ENCODE measurements at places on chromosomes 4 and X.

- no peak for DNase-seq
Measured at GRCh38 chrX:20060961-20061748, 55.6 kb downstream of the MAP7D2 start.

DNA sequence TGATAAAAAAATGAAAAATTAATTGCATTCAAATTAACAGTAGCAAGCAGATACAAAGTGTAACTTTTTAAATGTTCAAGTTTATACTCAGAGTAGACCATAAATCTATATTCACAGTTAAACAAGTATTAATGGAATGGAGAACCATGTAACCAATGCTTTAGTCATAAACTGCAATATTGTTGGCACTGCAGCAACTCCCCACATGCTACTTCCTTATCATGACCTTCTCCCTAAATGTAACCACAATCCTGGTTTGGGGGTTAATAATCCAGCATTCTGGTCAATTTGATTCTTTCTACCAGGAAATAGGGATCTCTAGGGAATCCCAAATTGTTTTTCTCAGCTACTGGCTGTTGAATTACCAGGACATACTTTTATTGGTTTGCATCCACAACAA, 223.9 kb upstream of the DCAF8L1 start:
- no peak for DNase-seq

- DNase-seq: no peak
Measured at GRCh38 chr4:113560579-113560978, 201.0 kb downstream of the CAMK2D start.

DNA sequence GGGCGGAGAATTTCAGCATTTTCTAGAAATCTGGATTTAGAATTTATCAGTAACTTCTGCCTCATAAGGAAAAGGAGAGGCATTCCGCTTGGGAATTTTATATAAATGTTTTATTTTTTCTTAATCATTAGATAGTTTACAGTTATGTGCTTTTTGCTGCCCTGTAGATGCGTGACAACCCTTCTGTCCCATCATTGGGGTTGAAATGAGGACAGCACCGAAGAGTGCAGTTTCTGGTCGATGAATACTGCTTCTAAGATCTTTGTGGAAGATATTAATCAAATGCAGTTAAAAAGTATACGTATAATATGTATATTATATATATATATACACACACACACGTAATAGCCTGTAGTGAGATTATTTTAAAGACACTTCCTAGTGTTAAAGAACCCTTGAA, 1.5 kb downstream of the RBPJ start:
- no peak for DNase-seq

DNA sequence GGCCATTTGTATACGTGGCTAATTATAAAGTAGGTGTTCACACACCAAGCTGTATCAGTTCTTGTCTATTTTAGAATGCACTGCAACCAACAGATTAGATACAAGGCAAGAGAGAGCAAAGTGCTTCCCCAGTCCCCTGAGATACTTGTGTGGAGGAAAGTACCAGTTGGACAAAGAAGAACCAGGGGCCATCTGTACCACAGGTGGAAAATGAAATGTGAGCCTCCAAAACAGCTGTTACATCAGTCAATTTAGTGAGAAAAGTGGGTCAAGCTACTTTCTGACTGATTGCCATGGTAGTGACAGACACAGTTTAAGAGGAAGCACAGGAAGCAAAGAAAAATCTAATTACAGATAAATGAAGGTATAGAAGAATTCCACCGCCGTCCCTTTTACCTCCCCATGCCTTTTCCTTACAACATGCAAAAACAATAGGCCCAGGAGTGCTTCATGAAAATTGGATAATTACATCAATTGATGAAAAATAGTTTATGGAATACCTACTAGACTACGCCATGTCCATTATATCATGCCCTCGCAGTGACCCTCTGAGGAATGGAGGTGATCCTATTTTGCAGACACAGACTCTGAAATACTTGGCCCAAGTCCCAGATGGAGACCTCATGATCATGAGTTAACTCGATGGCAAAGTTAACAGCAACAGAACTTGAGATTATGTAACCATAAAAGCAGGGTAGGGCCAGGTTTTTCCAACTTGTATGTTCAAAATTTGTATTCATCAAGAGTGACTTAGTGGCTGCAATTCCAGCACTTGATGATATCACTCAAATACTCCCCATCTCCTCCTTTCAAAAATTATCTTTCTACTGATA, 15.8 kb downstream of the SMPX start:
- no peak for DNase-seq

- no peak for DNase-seq
Measured at GRCh38 chrX:56728752-56729151, 291 bp upstream of the NBDY start.

- DNase-seq: no peak
Measured at GRCh38 chr4:80484712-80485111, 149.2 kb downstream of the CFAP299 start.

- no peak for DNase-seq
Measured at GRCh38 chr4:48762408-48762807, 17.7 kb downstream of the FRYL start.

- DNase-seq: no peak
Measured at GRCh38 chr4:153466949-153467896, 1.1 kb downstream of the TMEM131L start.

DNA sequence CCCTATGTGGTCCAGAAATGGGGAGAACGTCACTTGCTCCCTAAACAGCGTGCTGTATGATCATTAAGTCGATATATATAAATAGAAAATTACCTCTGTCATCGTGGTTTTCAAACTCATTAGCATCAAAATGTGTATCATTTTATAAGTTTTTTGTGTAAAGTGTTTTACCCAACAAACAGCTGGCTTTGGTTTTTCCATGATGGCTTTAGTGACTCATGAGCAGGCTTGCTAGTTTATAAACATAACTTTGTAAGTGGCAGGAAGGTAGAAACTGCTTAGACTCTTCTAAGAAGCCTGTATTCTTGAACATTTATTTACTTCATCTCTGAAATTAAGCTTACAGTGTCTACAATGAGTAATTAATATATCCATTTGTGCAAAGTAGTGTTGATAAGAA, 108.4 kb upstream of the DIPK2B start:
- no peak for DNase-seq

DNA sequence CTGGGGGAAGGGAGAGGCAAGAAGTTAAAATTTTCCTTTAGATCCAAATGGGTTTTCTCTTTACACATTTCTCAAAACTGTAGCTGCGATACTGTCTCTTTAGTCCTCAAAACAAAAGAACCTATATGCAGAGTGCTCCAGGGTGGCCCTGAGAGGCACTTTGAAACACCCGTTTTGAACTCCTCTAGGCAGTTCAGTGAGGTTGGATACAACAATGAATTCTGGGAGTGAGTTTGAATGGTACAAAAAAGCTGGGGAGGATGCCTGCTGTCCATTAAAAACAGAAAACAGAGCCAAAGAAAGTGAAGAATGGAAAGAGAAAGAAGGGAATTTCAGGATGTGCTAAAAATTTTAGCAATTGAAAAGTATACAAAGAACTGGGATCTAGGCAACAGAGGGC, 23.1 kb downstream of the ENOX2 start:
- no peak for DNase-seq

GRCh38 chrX:45750639-45751038, 550.0 kb upstream of the DIPK2B start:
- no peak for DNase-seq

- DNase-seq: peak; percentile 8
Measured at GRCh38 chr4:146916479-146917076, 29.1 kb downstream of the TTC29 start.

DNA sequence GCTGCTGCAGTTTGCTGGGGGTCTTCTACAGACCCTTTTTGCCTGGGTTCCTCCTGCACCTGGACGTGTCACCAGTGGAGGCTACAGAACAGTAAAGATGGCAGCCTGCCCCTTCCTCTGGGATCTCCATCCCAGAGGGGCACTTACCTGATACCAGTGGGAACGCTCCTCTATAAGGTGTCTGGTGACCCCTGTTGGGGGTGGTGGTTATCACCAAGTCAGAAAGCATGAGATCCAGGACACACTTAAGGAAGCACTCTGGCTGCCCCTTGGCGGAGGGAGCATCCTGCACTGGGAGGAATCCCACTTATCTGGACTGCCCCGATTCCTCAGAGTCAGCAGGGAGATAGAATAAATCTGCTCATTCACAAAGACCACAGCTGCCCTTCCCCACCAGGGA, 218.9 kb upstream of the GALNTL6 start:
- no peak for DNase-seq

DNA sequence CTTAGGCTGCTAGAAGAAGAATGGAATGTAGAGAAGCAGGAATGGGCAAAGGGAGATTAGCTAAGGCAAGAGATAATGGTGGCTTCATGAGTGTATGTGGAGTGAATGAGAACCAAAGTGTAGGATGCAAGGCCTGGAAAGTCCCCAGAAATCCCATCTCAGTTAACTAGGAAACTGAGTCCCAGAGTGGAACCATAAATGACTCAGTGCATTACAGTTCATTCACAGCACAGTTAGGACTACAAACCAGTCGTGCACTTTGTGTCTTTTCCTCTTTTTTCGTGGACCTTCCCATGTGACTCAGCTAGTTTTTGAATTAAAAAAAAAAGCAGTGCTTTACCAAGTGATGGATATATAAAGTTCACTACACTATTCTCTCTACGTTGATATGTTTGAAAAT, 27.7 kb upstream of the REST start:
- DNase-seq: no peak

GRCh38 chr4:91997045-91997444, 306.7 kb upstream of the GRID2 start:
- DNase-seq: no peak

- no peak for DNase-seq
Measured at GRCh38 chr4:41256740-41257256, at the start of gene UCHL1. Gene UCHL1, plus strand, starts transcription at chr4:41256928. Its CDS starts 49 bp downstream, at chr4:41256977.

GRCh38 chr4:5760246-5760645, 49.2 kb downstream of the EVC start:
- no peak for DNase-seq

DNA sequence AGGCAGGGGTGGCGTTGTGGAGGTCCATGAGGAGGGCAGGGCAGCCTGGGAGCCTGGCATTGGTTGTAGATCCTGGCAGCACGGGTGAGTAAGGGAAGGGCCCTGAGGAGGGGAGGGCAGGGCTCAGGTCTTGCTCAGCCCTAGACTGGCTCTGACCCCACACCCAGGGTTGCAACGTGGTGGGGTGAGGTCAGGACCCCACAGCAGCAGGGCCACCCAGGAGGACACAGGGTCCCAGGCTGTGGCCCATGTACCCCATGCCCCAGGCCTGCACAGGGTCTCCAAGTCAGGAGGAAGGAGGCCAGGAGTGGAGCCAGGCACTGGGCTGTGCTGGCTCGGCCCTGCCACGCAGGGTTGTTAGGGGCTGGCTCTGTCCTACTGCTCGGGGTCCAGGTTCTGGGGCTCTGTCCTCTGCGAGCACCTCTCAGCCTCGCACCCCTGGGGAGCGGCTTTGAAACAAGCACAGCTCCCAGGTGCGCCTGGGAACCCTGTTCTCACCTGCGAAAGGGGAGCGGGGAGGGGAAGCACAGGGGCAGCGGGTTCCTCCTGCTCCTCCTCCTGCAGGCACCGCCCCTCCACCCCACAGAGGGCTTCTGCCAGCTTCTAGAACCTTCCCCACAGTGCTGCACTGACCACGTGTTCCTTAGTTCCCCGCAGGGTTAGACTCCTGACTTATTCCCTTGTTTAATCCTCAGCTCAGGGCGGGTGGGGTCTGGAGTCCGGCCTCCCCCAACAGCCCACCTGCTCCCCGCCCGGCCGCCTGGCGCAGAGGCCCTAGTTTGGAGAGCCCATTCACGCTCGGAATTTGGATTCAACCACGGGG, 20.4 kb downstream of the MSANTD1 start:
- DNase-seq: no peak

- no peak for DNase-seq
Measured at GRCh38 chr4:128232719-128233118, 54.9 kb downstream of the PGRMC2 start.

- DNase-seq: no peak
Measured at GRCh38 chrX:49844611-49845010, 15.5 kb downstream of the PAGE4 start.

GRCh38 chrX:46715530-46715929, 43.4 kb downstream of the SLC9A7 start:
- DNase-seq: no peak

DNA sequence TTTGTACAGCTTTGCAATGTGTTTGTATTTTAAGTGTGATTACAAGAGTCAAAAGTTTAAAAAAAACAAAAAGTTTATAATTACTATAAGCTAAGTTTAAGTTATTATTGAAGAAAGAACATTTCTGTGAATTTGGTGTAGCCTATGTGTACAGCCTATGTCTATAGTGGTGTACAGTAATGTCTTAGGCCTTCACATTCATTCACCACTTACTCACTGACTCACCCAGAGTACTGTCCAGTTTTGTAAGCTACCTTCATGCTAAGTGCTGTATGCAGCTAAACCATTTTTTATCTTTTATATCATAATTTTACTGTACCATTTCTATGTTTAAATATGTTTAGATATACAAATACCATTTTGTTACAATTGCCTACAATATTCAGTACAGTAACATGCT, 182.3 kb downstream of the RPA4 start:
- DNase-seq: no peak

DNA sequence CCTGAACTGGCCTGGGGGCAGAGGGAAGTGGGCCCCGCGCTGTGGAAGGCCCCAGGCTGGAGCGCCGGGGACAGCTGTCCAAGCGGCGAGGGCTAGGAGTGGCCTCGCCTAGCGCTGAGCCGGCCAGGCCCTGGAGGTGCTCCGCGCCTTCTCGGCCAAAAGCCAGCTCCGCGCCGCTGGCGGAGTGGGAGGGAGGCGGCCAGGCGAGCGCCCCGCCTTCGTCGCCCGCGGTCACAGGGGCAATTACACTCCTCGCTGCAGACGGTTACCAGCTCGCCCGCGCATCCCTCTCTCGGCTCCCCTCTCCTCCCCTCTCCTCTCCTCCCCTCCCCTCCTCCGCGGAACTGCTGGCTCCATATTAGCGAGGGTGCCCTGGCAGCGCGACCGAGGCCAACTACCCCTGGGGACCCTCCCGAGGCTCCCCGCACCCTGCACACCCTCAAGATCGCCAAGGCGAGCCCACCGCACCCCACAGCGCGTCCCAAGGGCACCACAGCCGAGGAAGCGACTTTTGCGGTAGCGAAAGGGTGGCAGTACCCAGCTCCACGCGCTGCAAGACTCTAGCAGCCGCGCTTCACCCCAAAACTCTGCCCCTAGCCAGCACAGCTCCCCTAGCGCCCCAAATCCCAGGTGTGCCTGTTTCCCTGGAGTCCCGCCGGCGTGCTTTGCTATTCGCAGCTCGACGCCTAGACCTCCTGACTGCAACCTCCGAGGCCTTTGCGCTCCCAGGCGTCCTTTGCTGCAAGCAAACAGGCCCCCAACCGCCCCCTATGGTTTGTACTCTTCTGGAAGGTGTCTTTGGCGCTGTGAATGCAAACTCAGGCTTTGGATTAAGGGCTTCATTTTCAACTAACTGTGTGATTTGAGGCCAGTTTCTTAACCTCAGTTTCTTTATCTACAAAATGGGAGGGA, 91.4 kb downstream of the BCOR start:
- DNase-seq: no peak

GRCh38 chrX:154027986-154028385, 8.3 kb upstream of the IRAK1 start:
- DNase-seq: no peak

- no peak for DNase-seq
Measured at GRCh38 chr4:108611365-108611764, 9.0 kb upstream of the RPL34 start.

- no peak for DNase-seq
Measured at GRCh38 chr4:73067971-73068394, 1.5 kb downstream of the COX18 start.

- DNase-seq: no peak
Measured at GRCh38 chrX:79146640-79147390, 2.3 kb downstream of the GPR174 start.

Measured in Panc1 (cell line).